Epithelial cell of alveolus of lung (primary cell): ENCODE measurements at places on chromosomes 7 and 10. TPM values are rescaled to one million over a fixed set of nuclear protein-coding genes. Genes with fewer than 3 reads are reported as not detected.

TBXAS1 gene
- total RNA-seq: 5.3 and 6.1 TPM in 2 replicates

SPOCK2 gene
- total RNA-seq: 0.26 and 3.0 TPM in 2 replicates

ARHGEF35 gene
- 0.16 and 1.2 TPM in 2 replicates for total RNA-seq

NME8 gene
- total RNA-seq: not detected in 2 replicates

FKBP9 gene
- total RNA-seq: 198 and 249 TPM in 2 replicates

H2BK1 gene
- total RNA-seq: not detected in 2 replicates

VWDE gene
- 0.13 and 1.4 TPM in 2 replicates for total RNA-seq

TWIST1 gene
- total RNA-seq: 14.5 and 19.9 TPM in 2 replicates

SVOPL gene
- total RNA-seq: not detected in 2 replicates

NPSR1 gene
- not detected in 2 replicates for total RNA-seq

CXCL12 gene
- total RNA-seq: 6.1 and 128 TPM in 2 replicates

NKX2-3 gene
- total RNA-seq: not detected in 2 replicates

RADIL gene
- 0.78 and 7.1 TPM in 2 replicates for total RNA-seq

TYSND1 gene
- total RNA-seq: 7.9 and 10.6 TPM in 2 replicates

PDZD7 gene
- total RNA-seq: 0.40 and 0.91 TPM in 2 replicates

NUTM2E gene
- 0.13 TPM in 1 of 2 replicates, not detected in the other for total RNA-seq

ZCCHC24 gene
- total RNA-seq: 25.0 and 59.2 TPM in 2 replicates

CACNA2D1 gene
- 9.2 and 14.6 TPM in 2 replicates for total RNA-seq

NPY gene
- not detected in 2 replicates for total RNA-seq

FAM180A gene
- 3.6 TPM in 1 of 2 replicates, not detected in the other for total RNA-seq

CTAGE4 gene
- 0.72 TPM in 1 of 2 replicates, not detected in the other for total RNA-seq

FAM221A gene
- 0.16 and 2.1 TPM in 2 replicates for total RNA-seq

MAT1A gene
- not detected in 2 replicates for total RNA-seq

DMBT1 gene
- total RNA-seq: 0.40 TPM in 1 of 2 replicates, not detected in the other

HOXA7 gene
- 7.2 and 12.4 TPM in 2 replicates for total RNA-seq

CAMK2B gene
- not detected in 2 replicates for total RNA-seq

GCK gene
- total RNA-seq: 0.56 and 1.2 TPM in 2 replicates

FAM25G gene
- total RNA-seq: not detected in 2 replicates

HKDC1 gene
- total RNA-seq: 0.13 TPM in 1 of 2 replicates, not detected in the other

CLDN3 gene
- total RNA-seq: not detected in 2 replicates

CLEC5A gene
- not detected in 2 replicates for total RNA-seq

CUEDC2 gene
- total RNA-seq: 122 and 133 TPM in 2 replicates

ASB13 gene
- total RNA-seq: 17.2 and 18.0 TPM in 2 replicates

CPEB3 gene
- 0.39 and 0.64 TPM in 2 replicates for total RNA-seq

SLC26A3 gene
- total RNA-seq: not detected in 2 replicates

CRHR2 gene
- not detected in 2 replicates for total RNA-seq

OR2A7 gene
- 0.13 and 0.56 TPM in 2 replicates for total RNA-seq

CACNB2 gene
- 1.3 and 12.4 TPM in 2 replicates for total RNA-seq
